Fibroblast of upper back skin (primary cell): ENCODE measurements at places on chromosomes 7 and 10.

- DNase-seq: no peak
These were observed 138.3 kb downstream of the EXOC4 start for GRCh38 chr7:133391206-133391605.

DNA sequence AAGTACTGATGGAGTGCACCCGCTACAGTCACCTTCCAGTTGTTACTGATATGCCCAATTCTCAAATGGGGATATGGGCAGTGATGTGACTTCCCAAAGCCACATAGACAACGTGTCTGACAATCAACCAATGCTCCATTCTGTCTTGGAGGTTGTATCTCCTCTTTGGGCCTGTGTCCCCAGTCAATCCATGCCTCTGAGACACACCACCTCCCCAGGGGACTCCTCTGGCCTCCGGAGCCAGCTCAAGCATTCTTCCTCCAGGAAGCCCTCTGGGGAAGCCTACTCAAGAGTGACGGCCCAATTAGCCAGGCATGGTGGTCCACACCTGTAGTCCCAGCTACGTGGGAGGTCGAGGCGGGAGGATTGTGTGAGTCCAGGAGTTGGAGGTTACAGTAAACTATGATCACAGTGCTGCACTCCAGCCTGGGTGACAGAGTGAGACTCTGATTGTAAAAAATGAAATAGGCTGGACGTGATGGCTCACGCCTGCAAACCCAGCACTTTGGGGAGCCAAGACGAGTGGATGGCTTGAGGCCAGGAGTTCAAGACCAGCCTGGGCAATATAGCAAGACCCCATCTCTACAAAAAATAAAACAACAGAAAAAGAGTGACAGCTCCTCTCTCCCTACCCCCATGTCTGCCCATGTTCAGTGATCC, 99.5 kb upstream of the TNRC18 start:
- peak; percentile 78 for DNase-seq

DNA sequence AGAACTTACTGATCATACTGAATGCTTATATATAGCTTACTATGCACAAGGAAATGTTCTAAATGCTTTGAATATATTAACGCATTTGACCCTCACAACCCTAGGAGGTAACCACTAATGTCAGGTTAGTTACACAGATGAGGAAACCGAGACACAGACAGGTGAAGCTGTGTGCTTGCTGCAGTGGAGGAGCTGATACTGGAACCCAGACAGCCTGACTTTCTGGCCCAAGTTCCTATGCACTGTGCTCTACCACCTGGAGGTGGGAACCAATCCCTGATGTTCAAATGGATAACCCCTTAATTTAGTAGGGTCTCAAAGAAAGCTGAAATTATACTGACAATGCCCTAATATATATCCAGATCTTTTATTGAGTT, 119.6 kb downstream of the SORBS1 start:
- DNase-seq: no peak

DNA sequence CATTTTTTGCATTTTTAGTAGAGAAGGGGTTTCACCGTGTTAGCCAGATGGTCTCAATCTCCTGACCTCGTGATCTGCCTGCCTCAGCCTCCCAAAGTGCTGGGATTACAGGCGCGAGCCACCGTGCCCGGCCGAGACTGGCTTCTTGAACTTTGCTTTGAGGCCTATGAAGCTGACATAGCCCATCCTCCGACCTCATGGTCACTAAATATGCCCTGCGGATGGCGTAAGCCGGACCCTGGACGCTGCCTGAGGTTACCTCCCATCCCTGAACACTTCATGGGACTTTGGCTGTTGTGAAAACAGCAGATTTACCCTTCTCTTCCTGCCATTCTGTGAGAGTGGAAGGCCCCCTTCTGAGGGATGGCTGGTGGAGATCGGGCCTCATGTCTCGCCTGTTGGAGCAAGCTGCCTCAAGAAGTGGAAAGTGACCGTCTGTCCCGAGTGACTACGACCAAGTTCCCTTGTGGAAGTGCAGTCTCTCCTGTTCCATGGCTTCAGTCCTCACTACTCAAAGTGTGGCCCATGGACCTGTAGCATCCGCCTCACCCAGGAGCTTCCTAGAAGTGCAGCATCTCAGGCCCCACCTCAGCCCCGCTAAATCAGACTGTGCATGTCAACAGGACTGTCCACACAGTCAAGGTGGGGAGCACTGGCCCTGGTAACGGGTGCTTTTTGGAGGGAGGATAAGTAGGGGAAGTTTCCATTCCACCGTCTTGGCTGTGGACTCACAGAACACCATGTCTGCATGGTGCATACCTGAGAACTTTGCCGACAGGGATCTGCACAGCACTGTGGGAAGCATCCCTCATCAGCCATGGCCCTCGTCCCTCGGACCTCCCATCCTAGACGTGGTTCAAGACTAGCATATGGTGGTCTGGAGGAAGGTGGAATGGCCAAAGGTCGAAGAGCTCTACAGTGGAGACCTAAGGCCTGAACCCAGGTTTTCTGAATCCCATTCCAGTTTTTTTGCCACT, 210.5 kb upstream of the SHH start:
- no peak for DNase-seq

GRCh38 chr10:130470286-130470685, 334.1 kb downstream of the GLRX3 start:
- no peak for DNase-seq

DNA sequence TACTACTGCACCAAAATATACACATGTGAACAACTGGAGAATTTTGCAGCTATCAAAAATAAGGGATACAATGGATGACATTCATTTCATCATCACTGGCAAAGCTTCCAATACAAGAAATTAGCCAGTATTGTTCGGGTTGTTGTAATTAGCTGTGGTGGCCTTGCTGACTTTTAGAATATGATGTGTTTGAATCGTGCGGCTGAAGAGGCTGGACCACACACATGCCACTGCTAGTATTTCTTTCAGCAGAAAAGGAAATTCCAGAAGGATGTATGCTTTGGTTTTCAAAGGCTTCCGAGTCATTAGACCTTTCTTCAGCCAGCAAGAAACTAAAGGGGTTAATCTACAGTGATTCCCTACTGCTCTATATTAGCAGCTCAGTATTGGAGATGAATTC, 16.6 kb downstream of the RPP38 start:
- DNase-seq: peak; percentile 51

DNA sequence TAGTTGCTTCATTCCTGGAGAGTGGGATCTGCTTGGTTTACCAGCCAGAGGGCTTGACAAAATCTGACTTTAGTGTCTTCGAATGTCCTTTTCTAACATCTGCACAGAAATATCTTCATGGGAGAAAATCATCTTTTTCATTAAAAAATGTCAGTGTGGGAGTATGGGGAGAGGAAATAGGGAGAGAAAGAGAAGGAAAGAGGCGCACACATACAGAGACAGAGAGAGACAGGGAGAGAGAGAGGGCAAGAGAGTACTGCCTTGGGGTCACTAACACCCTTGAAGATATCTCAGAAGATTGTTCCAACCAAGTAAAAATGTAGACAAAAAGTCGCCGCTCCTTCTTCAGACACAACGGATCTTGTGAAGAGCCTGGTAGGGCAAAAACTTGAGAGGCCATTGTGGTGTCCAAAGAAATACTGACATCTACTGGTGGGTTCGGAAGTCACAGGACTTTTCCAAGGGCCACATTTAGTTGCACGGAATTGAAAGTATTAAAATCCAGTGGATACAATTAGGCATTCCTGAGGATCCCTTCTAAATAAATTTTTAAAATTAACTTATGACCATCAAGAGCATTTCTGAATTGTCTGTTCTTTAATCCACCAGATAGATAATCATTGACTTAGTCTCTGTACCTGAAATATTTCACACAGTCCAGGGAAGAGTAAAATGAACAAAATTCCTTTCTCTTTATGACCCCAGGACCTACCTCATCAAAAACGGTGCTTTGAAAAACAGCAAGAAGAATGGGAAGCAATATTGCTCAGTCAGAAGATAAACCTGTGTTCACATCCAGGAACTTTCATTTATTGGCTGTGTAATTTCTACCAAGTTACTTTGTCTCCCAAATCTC, 29.7 kb downstream of the VIM start:
- peak; percentile 82 for DNase-seq

DNA sequence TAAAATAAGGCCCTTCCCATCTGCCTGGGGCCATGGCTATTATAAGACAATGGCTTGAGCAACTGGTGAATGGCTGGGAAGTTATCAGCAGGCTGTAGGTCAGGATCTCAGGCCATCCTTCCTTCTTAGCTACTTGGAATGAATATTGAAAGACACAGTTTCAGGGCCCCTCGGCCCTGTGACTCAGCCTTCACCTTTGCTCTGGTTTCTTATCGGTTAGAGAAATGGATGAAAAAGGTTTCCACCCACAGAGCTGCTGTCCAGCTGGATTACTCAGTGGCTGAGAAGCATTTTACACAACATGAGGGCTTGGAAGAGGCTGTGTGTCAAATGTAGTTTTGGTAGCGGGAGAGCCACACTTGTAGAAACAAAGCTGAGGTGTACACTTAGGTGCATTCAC, 9.4 kb downstream of the ACSL5 start:
- peak; percentile 41 for DNase-seq

DNA sequence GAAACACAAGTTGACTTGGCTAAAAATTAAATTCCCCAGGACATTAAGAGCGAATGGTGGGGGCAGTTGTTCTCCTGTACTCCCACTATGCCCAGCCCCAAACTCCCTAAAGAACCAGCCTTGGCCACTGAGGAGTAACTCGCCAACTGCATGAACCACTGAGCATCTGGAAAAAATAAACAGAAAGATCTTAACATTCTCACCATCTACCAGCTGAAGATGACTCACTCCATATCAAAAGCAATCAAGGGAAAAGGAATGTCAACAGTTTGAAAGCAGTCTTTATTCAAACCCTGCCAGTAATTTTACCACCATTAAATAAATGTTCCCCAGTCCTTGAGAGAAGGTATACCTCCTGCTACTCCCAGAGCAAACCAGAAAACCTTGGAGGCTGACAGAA, 45.4 kb downstream of the CTTNBP2 start:
- DNase-seq: peak; percentile 85
